Heart right ventricle (tissue), 16 donors: ENCODE measurements at places on chromosomes 13 and 19. TPM values are rescaled to one million over a fixed set of nuclear protein-coding genes. Genes with fewer than 3 reads are reported as not detected.

Gene ZFP36
- 60.2 TPM for polyA plus RNA-seq

GRCh38 chr19:39223703-39224279 lies 19.7 kb upstream of the SYCN start:
- DNase-seq, result no peak

DNA sequence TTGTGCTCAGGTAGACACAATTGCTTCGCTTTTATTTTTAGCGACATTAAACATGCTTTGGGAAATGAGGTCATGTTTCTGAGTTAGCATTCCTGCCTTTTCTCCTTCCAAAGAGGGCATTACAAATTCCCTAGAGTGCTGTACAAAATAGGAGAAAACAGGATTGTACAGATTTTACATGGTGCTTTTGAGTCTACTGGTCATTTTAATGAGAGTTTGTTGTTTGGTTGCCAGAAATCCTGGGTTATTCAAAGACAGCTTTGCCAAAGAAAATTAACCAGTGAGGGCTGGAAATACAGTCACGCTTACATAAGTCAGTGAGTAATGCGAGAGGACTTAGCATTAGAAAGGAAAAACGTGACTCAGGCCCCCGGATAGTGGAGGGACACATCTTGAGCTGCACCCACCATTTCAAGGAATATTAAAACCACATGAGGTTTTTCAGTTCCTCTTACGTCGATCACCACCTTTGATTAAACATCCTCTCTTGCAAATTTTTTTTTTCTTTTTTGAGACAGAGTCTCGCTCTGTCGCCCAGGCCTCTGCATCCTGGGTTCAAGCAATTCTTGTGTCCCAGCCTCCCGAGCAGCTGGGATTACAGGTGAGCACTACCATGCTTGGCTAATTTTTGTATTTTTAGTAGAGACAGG lies 55.4 kb downstream of the SACS start:
- no peak for DNase-seq

- no peak for DNase-seq
Observed at GRCh38 chr19:17259118-17259780, 5.3 kb downstream of the USHBP1 start.

Gene GGN
- polyA plus RNA-seq, result not detected

GRCh38 chr13:31964168-31964567 lies 67.4 kb upstream of the FRY start:
- no peak for DNase-seq

Gene BEST2
- not detected for polyA plus RNA-seq

Gene ZNF471
- polyA plus RNA-seq, result 1.9 TPM

- no peak for DNase-seq
Observed at GRCh38 chr13:30006246-30006645, 155.8 kb upstream of the UBL3 start.

DNA sequence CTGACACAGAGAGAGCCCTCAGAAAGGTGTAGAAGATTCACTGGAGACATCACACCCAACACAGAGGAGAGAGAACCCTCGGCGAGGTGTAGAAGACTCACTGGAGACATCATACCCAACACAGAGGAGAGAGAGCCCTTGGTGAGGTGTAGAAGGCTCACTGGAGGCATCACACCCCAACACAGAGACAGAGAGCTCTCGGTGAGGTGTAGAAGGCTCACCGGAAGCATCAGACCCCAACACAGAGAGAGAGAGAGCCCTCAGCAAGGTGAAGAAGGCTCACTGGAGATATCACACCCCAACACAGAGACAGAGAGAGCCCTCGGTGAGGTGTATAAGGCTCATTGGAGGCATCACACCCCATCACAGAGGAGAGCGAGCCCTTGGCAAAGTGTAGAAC lies 826.5 kb downstream of the UQCRFS1 start:
- DNase-seq, result no peak

DNA sequence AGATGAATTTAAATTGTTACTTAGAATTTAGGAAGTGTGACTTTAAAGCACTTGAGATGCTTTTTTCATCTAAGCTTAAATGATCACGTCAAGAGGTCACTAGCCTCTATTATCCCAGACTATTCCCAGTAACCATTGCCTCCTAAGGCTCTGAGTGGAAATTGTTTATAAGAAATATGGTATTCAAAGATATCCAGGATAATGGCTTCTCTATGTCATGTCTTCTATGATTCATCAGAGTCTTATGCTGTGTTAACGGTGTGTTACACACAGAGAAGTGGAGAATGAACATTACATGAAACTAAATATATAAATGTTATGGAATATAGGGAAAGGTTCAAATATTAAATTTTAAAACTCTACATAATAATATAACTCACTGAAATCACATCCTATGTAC lies 79.8 kb upstream of the NBEA start:
- DNase-seq, result no peak

GRCh38 chr19:6421075-6422014 lies 3.3 kb downstream of the KHSRP start:
- DNase-seq, result no peak

Gene MBD3L2
- polyA plus RNA-seq, result not detected

DNA sequence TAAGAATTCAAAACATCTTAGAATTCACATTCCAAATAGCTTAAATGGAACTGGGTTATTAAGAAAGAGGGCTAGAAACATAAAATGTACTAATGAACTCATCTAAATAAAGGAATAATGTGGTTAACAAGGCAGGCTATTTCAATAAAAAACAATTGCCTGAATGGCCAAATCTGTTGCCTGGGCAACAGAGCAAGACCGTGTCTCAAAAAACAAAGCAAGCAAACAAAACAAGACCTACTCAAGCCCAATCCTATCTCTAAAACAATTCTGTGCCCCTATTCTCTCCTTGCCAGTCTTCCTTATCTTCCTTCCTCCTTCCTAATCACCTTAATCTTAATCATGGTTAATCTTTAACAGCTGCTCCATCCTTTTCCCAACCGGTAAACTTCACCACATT lies 12.1 kb downstream of the IGFL1 start:
- no peak for DNase-seq

DNA sequence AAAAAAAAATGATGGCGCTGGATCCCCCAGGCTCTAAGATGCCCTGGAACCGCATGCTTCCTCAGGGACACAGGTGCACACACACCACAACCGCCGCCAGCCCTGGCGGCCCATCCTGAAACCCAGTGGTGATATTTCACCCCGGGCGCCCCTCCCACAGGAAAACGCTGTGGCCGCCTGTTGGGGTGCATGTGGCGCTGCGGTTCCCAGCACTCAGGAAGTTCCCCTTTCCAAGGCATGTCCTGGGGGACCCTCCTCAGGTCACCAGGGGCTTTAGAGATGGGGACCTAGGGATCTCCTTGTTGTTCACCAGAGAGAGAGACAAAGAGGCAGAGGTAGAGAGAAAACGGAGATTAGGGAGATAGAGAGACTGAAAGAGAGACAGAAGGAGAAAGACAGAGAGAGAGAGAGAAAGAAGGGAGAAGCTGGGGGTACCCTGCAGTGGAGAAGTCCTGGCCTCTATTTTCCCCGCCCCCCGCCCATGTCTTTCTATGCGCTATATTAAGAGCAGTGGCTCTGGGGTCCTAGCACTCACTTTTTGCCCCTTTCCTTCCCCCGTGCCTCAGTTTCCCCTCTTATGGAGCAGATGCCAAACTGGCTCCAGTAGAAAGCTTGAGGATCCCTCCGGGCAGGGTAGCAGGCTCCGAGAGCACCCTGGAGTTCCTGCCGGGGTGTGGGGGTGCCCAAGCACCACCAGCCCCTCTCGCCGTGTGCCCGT lies 2.3 kb downstream of the ADGRE2 start:
- DNase-seq, result no peak

GRCh38 chr13:71304861-71305260 lies 562.1 kb downstream of the DACH1 start:
- no peak for DNase-seq

- no peak for DNase-seq
Observed at GRCh38 chr19:19120308-19121231, 17.7 kb downstream of the TMEM161A start.
